SJCRH30 (cell line): ENCODE measurements at places on chromosomes 3 and 15. TPM values are rescaled to one million over a fixed set of nuclear protein-coding genes. Genes with fewer than 3 reads are reported as not detected.

The ECE2 gene
- total RNA-seq: 0.08 TPM in 1 of 2 replicates, not detected in the other

DNA sequence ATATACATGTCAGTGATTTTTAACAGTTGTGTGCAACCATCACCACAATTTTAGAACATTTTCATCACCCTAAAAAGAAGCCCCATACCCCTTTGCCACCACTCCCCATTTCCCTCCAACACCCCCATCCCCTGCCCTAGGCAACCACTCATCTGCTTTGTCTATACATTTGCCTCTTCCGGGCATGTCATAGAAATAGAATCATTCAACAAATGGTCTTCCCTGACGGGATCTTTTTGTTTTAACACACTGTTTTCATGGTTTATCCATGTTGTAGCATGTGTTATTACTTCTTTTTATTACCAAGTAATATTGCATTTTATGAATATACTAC, 4.0 kb downstream of the VILL start:
- DNase-seq: no peak

DNA sequence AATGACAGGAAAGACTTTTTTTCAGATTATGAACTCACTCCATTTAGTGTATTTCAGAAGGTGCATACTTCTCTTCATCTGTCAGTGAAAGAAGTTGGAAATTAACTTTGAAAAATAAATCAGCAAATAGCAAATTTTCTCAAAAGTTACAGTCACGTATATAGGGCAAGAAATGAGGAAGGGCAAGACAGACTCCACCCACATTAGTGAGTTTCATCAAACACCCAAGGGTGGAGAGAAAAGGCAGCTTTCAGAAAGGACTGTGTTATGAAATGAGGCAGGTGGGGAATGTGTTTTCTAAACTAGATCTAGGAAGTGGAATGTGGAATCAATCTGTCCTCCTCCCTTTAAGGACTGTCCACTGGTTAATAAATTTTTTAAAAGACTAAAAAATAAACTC, 2.9 kb downstream of the SLC22A13 start:
- DNase-seq: no peak

GRCh38 chr3:66405701-66406091, 95.1 kb downstream of the LRIG1 start:
- no peak for DNase-seq

The CLDN18 gene
- total RNA-seq: not detected in 2 replicates

- DNase-seq: peak; percentile 94
Observed at GRCh38 chr15:88897456-88898194, 2.3 kb upstream of the HAPLN3 start.

GRCh38 chr3:111979434-111980038, 710 bp downstream of the ABHD10 start:
- DNase-seq: no peak

The MINAR1 gene
- 0.69 and 0.79 TPM in 2 replicates for total RNA-seq

DNA sequence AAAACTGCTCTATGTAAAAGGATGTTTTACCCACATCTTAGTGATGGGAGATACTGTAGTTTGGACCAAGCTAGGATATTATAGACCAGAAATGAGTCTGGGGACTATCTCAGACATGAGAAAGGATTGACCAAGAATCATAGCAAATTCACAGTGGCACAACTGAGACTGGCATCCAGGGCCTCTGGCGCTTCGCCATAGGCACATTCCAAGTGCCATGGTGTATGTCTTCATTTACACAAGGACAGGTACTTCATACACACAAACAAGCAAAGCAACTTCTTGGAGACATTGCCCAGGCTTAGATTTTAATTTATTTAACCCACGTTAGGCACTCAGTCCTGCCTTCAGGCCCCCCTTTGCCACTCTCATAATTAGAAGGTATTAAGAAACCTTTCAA, 28.9 kb downstream of the CACNA1D start:
- no peak for DNase-seq
